ENCODE measurements at places on chromosomes 11 and 22. TPM values are rescaled to one million over a fixed set of nuclear protein-coding genes. Genes with fewer than 3 reads are reported as not detected.

GRCh38 chr11:134640971-134641968 is 229.2 kb upstream of the B3GAT1 start:
- H3K4me3 ChIP-seq = no peak overlapping the region
- H3K36me3 ChIP-seq = no peaks in the 10 kb centered on the region
- DNase-seq = no peak
- no peak overlapping the region for H3K27ac ChIP-seq
- H3K4me1 ChIP-seq = no peaks in the 10 kb centered on the region
- no peaks in the 10 kb centered on the region for H3K27me3 ChIP-seq

GRCh38 chr11:65383778-65384177 is 1.3 kb upstream of the SLC25A45 start:
- no peaks in the 10 kb centered on the region for H3K36me3 ChIP-seq
- peaks cover 23% of the 10 kb centered on the region for H3K4me1 ChIP-seq
- H3K27ac ChIP-seq = peak overlapping the region; percentile 95
- no peak overlapping the region for H3K4me3 ChIP-seq

- H3K27me3 ChIP-seq = no peaks in the 10 kb centered on the region
- H3K4me3 ChIP-seq = no peak overlapping the region
- no peaks in the 10 kb centered on the region for H3K4me1 ChIP-seq
- DNase-seq = peak; percentile 12
- H3K36me3 ChIP-seq = no peaks in the 10 kb centered on the region
Measured at GRCh38 chr11:69920345-69921127, 101.3 kb upstream of the FGF3 start.

- no peaks in the 10 kb centered on the region for H3K36me3 ChIP-seq
- H3K27ac ChIP-seq = no peak overlapping the region
- no peaks in the 10 kb centered on the region for H3K27me3 ChIP-seq
- no peak overlapping the region for H3K4me3 ChIP-seq
Measured at GRCh38 chr22:48743601-48744282, 1083.9 kb downstream of the BRD1 start.

DNA sequence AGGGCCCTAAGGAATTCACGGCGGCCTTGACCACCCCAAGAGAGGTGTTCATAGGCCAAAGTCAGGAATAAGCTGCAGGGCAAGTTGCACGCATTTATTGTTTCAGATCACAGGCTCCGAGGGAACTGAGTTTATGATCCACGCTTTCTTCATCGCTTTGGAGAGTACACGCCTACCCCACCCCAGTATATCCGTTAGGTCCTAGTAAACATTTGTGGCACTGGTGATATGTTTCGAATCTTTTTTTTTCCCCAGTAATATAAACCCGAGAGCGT is 805 bp downstream of the GANAB start:
- H3K27ac ChIP-seq = peak overlapping the region; percentile 92
- no peaks in the 10 kb centered on the region for H3K36me3 ChIP-seq
- H3K27me3 ChIP-seq = no peaks in the 10 kb centered on the region
- H3K4me1 ChIP-seq = peaks cover 14% of the 10 kb centered on the region

DNA sequence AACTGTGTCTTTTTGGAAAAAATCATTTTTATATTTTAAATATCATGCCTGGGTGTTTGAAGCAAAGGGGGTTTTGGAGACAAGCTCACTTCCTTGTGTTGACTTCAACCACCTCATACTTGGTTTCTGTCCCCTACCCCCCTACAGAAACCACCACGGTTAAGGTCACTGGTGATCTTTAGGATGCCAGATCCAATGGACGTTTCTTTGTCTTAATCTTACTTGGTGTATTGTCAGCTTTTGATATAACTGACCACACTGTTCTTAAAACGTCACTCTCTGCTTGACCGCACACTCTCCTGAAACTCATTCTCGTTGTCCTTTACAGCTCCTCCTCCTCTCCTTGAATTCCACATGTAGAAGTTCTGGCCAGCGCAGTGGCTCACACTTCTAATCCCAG is 34.8 kb upstream of the SWAP70 start:
- no peaks in the 10 kb centered on the region for H3K36me3 ChIP-seq
- H3K27me3 ChIP-seq = no peaks in the 10 kb centered on the region
- no peak overlapping the region for H3K4me3 ChIP-seq
- no peak overlapping the region for H3K27ac ChIP-seq

- peaks cover 6% of the 10 kb centered on the region for H3K4me1 ChIP-seq
- H3K4me3 ChIP-seq = no peak overlapping the region
- H3K27me3 ChIP-seq = no peaks in the 10 kb centered on the region
- H3K27ac ChIP-seq = no peak overlapping the region
- no peaks in the 10 kb centered on the region for H3K36me3 ChIP-seq
Measured at GRCh38 chr11:12285106-12285505, 92.3 kb upstream of the PARVA start.

DNA sequence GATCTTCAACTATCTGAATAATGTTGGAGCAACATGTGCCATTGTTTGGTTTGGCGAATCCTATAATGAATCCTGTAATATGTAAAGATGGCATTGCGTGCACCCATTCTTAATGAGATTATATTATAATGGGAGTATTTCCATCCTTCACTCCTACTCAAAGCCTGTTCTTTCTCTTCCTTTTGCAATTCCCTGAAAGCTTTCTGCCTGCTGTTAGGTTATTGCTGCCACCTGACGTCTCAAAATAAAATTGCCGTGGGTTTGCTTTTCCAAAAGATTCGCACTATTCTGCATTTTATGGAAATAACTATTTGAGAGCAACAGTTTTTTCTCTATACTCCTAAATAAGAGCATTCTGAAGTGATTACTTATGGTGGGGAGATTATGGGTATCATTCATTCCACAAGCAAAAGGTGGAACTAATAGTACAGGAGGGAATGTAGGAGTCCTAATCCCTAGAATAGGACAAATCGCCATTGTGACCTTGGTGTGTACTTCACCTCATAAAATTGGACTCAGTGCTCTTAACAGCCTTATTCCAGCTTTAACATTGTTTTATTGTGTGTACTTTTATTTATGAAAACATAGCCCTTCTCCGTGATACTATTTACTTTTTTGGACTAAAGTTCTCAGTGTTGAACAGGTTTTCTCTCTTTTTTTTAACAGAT is 69.6 kb upstream of the ALKBH3 start:
- H3K27ac ChIP-seq = no peak overlapping the region
- no peak overlapping the region for H3K4me3 ChIP-seq
- no peaks in the 10 kb centered on the region for H3K4me1 ChIP-seq
- DNase-seq = no peak

- H3K27ac ChIP-seq = no peak overlapping the region
- no peaks in the 10 kb centered on the region for H3K27me3 ChIP-seq
- H3K36me3 ChIP-seq = no peaks in the 10 kb centered on the region
- no peaks in the 10 kb centered on the region for H3K4me1 ChIP-seq
- no peak for DNase-seq
Measured at GRCh38 chr22:37362621-37363020, 64.7 kb downstream of the ELFN2 start.

- no peak overlapping the region for H3K27ac ChIP-seq
- no peaks in the 10 kb centered on the region for H3K4me1 ChIP-seq
- H3K27me3 ChIP-seq = no peaks in the 10 kb centered on the region
- DNase-seq = no peak
Measured at GRCh38 chr11:75820645-75821044, 5.6 kb downstream of the UVRAG start.

GRCh38 chr11:33544593-33545373 is 155.8 kb downstream of the C11orf91 start:
- no peak overlapping the region for H3K27ac ChIP-seq
- no peaks in the 10 kb centered on the region for H3K36me3 ChIP-seq
- DNase-seq = no peak
- H3K4me3 ChIP-seq = no peak overlapping the region
- H3K4me1 ChIP-seq = no peaks in the 10 kb centered on the region

The TMEM45B gene
- 0.18 TPM for total RNA-seq

The CAVIN3 gene
- total RNA-seq = 78.8 TPM

DNA sequence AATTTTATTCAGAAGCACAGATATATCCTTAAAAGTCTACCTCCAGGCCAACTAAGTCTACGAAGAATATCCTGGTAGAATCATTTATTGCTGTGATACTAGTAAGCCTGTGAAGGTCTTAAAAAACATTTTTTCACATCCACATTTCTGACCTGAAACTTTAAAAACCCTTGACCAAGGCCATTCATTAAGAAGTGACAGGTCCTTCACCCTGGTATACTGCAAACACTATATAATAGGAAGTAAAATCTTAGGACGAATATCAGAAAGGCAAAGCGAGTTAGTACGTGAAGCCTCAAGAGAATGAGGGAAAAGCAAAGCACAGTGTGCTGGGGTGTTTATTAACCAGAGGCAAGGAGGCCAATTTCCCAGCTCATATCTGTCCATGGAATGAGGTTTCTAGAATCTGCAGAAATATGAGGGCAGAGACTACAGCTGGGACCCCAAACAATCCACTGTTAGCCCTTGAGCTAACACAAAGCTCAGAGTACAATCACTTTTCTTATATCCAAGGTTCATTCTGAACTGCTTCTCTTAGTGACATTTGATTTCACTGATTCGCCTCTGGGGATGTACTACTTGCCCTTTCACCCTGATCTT is 71.0 kb downstream of the AMBRA1 start:
- H3K27ac ChIP-seq = no peak overlapping the region
- H3K27me3 ChIP-seq = no peaks in the 10 kb centered on the region
- H3K4me1 ChIP-seq = no peaks in the 10 kb centered on the region
- no peak overlapping the region for H3K4me3 ChIP-seq
- no peaks in the 10 kb centered on the region for H3K36me3 ChIP-seq

DNA sequence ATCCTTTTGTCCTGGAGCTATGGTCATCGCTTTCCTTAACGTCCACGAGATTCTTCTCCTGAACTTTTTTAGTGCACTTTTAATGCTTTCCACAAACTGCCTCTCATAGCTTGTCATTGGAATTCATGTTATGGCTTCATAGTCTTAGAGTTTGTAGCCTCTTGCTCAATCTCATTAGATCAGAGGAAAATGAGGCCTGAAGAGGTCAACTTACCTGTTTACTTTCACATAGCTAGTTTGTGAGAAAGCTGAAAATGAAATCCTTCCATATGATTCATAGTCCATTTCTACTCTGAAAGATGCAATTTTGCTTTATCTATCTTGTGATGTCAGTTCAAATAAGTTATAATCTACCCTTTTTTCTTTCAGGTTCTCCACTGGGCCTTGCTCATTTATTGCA is 1747.2 kb upstream of the RAG2 start:
- no peaks in the 10 kb centered on the region for H3K36me3 ChIP-seq
- no peaks in the 10 kb centered on the region for H3K4me1 ChIP-seq
- no peak for DNase-seq
- H3K27me3 ChIP-seq = no peaks in the 10 kb centered on the region
- no peak overlapping the region for H3K27ac ChIP-seq

The TRMU gene
- 45.0 TPM for total RNA-seq

The PI4KA gene
- 82.9 TPM for total RNA-seq

The OR5P2 gene
- not detected for total RNA-seq

- no peaks in the 10 kb centered on the region for H3K4me1 ChIP-seq
- peak overlapping the region; percentile 94 for H3K27ac ChIP-seq
- DNase-seq = no peak
- no peaks in the 10 kb centered on the region for H3K36me3 ChIP-seq
Measured at GRCh38 chr11:111766834-111767142, 599 bp upstream of the PPP2R1B start.

- no peaks in the 10 kb centered on the region for H3K27me3 ChIP-seq
- no peak overlapping the region for H3K4me3 ChIP-seq
- H3K36me3 ChIP-seq = no peaks in the 10 kb centered on the region
- peaks cover 7% of the 10 kb centered on the region for H3K4me1 ChIP-seq
- no peak overlapping the region for H3K27ac ChIP-seq
Measured at GRCh38 chr11:130514316-130514715, 65.9 kb downstream of the ADAMTS15 start.

The PIH1D2 gene
- total RNA-seq = 5.5 TPM

The OR6T1 gene
- total RNA-seq = not detected

- no peak overlapping the region for H3K27ac ChIP-seq
- H3K4me1 ChIP-seq = no peaks in the 10 kb centered on the region
- H3K4me3 ChIP-seq = no peak overlapping the region
- no peaks in the 10 kb centered on the region for H3K27me3 ChIP-seq
- DNase-seq = no peak
Measured at GRCh38 chr22:18085188-18085587, 7.4 kb downstream of the PEX26 start.

DNA sequence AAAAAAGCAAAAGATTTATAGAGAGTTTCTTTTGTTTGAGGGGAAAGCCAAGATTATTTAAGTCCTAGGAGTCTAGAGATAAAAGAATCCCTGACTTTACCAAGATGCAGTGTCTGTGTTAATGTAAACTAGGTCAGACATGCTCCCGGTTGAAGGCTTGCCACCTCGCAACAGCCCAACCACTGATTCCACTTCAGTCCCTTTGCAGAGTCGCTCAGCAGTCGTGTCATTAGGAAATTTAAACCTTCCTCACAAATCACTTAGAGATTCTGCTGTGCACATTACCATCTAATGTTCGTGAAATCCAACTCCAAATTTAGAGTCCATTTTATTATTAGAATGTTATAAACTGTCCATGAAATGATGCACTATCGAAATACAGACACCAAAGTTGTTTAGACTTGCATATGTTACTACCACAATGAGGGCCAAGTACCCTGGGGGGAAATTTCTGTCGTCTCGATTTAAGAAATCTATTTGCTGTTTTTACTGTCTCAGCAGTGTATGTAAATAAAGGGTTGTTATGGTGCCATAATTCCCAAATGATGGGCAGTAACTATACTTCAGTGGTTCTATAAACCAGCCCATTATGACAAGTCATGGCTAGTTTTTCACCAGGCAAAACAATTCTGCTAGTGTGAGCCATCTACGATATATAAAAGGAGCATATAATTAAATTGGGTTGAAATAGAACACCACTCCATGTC is 101.4 kb upstream of the MTNR1B start:
- H3K4me3 ChIP-seq = no peak overlapping the region
- no peaks in the 10 kb centered on the region for H3K36me3 ChIP-seq
- H3K27me3 ChIP-seq = no peaks in the 10 kb centered on the region
- no peak overlapping the region for H3K27ac ChIP-seq
- no peaks in the 10 kb centered on the region for H3K4me1 ChIP-seq

The FAR1 gene
- total RNA-seq = 34.8 TPM

GRCh38 chr11:13837286-13837685 is 125.2 kb upstream of the SPON1 start:
- H3K27me3 ChIP-seq = no peaks in the 10 kb centered on the region
- no peaks in the 10 kb centered on the region for H3K36me3 ChIP-seq
- H3K4me3 ChIP-seq = no peak overlapping the region
- H3K4me1 ChIP-seq = no peaks in the 10 kb centered on the region
- DNase-seq = no peak

Data from uterus (tissue), 4 donors.